ENCODE measurements at places on chromosomes 11 and 22.
A peak's percentile ranks its signal among the peaks of the same experiment; 100 is the strongest.

DNA sequence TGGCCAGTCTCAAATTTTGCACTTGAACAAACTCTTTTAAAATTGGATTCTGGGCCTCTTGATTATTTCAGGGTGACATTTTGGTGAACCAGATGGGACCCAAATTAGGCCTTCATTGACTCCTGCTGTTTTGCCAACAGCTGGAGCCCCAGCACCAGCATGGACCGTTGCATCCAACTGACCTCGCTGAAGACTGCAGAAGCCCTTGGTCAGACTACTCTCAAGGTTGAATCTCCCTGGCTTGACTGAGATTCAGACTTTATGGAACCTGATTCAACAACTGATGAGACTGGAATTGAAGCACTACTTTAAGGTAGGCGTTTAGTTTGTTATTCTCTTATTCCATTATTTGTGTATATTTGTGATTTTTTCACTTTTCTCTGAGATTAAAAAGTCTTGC is 41.7 kb downstream of the NARS2 start:
- no peak for DNase-seq

- DNase-seq: no peak
Observed at GRCh38 chr22:38103641-38104040, 6.8 kb downstream of the BAIAP2L2 start.

GRCh38 chr11:85774256-85775101 is 36.5 kb downstream of the SYTL2 start:
- no peak for DNase-seq

GRCh38 chr11:62217191-62217748 is 8.8 kb downstream of the SCGB2A1 start:
- DNase-seq: peak; percentile 11

DNA sequence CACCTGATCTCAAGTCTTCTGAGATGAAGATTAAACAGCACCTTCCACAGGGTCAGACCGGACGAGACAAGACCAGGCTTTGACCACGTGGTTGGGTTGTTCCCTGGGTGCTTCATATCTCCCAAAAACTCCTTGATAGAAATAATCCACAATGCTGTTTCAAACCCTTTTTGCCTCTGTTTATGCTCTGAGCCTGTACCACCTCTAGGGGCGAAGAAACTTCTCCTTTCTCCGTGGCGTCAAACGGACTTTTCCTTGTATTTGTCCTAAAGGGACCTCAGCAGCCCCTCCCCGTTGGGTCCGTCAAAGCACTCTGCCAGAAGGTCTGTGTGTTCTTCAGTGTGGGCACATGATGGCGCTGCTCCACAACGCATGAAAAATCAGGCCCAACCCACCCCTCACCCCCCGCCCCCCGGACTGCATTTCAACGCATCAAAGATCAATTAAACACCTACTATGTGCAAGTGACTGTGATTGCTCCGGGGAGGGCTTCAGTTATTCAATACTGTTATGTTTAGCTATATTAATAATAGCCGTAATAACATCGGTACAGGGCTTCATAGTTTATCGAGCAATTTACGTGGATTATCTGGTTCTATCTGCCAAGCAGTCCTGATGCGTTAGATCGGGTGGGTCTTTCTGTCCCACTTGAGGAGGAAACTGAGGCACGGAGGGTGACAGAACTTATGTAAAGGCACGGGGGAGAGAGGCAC is 17.3 kb upstream of the EIF3D start:
- peak; percentile 49 for DNase-seq

DNA sequence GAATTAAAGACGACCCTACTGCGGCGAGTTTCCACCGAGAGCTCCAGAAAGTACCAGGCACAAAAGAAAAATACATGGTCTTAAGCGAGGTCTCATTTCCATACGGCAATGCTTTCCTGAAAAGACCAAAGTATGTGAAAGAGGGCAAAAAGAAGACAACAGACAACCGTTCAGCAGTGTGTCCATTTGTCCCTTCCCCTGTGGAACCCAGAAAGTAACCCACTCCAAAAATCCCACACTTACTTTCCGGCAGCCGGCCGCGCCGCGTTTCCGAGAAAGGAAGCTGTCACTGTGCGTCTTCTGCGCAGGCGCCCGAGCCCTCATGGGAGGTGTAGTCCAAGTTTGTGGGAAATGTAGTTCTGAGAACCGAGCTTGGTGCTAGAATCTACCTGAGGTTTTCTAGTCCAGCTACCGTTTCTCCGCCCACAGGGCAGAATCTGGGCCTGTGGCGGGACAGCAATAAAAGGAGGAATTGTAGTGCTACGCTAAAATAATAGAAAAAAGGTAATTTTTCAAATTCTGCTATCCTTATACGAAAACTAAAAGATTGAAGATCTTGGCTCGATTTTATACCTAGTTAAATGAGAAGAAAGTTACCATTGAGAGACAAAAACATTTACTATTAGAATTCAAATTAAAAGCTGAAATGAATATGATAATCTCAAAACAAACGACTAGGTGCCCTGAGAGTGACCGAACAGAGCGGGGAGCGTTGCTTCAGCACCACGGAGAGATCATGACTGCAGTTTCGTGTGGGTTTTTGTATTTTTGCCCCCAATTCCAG is at the start of gene PUS3:
PUS3 (minus strand) TSS at position 280 of the 784 bp plus-strand sequence. CDS start 6,922 bp downstream, outside the sequence.
- peak; percentile 93 for DNase-seq

GRCh38 chr11:85717429-85717828 is 31.4 kb upstream of the CCDC89 start:
- no peak for DNase-seq

DNA sequence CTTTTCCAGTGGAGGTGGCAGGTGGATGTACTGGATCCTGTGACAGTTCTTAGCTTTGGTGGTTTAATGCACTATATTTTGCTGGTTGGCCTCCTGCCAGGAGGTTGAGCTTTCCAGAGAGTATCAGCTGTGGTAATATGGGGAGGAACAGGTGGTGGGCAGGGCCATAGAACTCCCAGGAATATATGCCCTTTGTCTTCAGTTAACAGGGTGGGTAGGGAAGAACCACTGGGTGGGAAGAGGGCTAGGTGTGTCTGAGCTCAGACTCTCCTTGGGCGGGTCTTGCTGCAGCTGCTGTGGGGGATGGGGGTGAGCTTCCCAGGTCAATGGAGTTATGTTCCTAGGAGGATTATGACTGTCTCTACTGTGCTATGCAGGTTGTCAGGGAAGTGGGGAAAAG is 203.8 kb downstream of the DLG2 start:
- DNase-seq: peak; percentile 11

DNA sequence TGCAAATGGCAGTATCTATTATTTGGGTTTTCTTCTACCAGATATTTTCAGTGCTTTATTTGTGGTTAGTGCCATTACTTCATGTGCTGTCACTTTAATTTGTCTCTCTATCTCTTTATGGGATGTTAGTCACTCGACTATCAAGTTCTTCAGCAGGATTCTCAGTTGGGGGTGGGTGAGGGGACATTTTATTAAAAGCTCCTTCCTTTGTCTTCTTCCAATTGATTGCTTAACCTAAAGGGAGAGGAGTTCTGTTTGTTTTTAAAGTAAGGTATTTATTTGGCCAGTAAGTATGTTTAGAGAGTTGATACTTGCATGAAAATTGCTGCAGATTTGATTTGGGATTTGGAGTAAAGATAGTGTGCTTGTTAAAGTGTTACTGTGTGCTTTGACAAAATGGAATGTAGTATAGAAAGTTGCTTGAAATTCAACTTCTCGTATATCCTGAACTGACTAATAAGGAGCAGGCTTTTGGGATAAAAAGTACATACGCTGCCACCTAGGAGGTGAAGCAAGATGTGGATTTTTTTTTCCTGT is 10.3 kb downstream of the YAP1 start:
- DNase-seq: no peak

DNA sequence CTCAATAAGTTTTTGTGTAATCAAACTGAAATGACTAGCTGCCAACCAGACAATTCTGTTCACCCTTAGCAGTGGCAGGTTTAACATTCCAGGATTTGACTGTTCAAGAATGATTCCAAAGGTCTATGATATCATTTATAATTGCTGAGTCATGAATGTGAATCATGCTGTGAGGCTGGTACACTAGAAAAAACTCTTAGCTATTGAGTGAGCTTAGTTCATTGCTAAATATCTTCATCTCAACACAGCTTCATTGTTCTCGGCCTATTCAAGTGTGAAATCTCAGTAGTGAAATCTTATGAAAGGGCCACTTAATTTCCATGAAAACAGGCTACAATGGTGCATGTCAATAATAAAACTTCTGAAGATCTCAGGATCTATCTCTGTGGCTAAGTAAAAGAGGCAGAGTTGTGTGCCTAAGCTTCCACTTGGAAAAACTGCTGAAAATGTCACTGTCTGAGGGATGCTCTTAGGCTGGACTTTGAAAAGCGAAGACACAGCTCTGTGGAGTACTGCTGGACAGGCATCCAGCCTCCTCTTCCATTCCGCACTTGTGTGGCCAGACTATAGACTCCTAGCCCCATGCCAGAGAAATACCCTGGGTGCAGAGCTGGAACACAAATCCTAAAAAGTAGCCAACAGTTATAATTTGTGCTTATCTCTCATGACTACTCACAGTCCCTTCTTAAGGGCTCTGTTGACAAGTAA is 12.8 kb downstream of the AQP11 start:
- no peak for DNase-seq

GRCh38 chr11:114762408-114762807 is 84.1 kb downstream of the NXPE2 start:
- DNase-seq: peak; percentile 74

GRCh38 chr11:44862558-44863101 is 88.1 kb downstream of the TP53I11 start:
- no peak for DNase-seq

DNA sequence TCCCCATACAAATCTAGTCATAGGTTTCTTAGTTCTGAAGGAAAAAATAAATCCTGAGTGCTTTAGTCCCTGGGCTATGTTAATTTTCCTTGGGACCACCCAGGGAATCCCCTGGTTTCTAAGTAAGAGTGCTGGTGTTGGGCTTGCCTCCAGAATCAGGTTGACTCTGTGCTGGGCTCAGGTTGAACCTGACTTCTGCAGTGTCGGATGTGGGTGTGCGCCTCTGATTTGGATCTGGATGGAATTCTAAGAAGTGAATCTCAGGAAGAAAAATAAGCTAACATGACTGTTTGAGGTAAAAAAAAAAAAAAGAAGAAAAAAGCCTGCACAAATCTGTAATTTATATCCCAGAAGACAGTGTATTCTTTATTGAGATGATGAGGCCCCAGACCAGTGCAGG is 29.0 kb upstream of the NELL1 start:
- no peak for DNase-seq

GRCh38 chr11:8785457-8785856 is 102.9 kb downstream of the RPL27A start:
- DNase-seq: no peak

DNA sequence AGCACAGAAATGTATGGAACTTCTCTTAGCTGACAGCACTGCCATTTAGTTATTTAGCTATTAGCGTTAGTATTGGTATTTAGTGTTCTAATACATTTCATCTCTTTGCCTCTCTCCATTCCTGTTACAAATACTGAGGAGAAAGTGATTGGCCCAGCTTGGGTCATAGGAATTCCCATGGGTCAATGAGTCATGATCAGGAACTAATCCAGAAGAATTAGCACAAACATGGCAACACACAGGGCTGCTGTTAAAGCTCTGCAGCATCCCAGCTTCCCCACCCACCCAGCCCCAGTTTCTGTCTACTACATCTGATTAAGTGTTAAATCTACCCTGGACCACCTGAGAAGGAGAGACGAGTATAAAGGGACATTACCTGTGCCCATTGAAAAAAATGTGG is 36.1 kb downstream of the PDGFD start:
- no peak for DNase-seq

DNA sequence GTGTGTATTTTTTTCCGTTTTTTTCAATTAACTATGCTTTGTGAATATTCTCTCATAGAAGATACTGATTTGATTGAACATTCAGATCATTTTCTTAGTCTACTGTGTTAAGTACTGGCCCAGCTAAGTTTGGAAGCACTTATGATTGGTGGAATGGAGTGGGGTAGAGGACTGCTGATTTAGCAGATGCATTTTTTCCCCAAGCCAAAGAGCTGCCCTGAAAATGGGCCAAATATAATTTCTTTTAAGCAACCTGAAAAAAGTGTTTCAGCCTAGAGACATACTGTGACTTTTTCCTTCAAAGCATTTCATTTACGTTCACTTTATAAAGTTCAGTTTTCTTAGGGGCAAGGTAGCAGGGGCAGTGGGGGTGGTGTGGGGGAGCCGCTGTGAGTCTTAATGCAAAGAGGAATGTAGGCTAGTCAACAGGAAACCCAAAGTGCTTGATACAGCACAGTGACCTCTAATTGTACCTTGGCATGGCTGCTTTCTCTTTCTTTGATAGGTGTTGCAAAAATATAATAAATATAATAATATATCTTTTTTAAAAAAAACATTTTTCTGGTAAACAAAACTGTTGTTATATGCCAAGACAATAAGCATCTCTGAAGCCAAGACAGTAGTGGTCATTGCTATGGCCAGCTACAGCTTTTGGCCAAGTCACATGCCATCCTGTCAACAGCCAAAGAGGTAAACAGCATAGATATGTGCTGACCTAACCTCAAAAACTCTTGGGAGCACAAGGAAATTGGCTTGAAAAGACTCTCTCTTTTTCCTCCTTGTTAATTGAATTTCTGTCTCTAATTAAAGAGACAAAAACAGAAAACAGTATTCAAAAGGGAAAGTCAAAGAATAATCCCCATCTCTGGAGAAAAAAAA is 58.8 kb downstream of the LIF start:
- no peak for DNase-seq

GRCh38 chr22:49262167-49262566 is 565.5 kb downstream of the BRD1 start:
- DNase-seq: no peak

GRCh38 chr11:8250434-8250833 is 13.2 kb downstream of the LMO1 start:
- DNase-seq: no peak

- DNase-seq: no peak
Observed at GRCh38 chr22:25395915-25396314, 168.6 kb upstream of the GRK3 start.

DNA sequence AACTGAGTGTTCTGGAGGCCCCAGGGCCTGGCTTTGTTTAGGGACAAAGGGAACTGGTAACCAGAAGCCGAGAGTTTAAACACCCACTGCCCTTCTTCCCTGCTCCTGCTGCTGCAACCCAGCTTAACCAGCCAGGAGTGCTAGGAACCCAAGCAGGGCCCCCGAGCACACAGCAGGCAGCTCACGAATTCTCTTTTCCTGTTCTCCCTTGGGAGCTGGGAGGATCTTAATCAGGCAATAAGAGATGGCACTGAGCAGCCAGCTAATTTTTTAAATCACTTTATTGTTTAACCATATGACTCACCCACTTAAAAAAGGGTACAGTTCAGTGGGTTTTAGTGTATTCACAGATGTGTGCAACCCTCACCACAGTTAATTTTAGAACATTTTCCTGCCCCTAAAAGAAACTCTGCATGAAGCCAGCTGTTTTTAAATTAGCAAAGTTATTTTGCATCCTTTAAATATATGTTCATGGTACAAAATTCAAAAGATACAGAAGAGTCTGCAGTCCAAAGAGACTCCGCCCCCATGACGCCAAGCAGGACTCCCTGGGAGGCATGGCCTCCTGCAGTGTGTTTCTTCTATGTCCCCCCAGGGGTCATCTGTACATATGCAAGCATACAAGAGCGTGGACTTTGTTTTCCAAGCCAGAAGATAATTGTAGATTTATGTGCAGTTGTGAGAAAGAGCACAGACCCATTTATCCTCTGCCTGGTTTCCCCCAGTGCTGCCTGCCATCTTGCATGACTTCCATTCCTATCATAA is 18.9 kb upstream of the PPP6R3 start:
- DNase-seq: no peak

GRCh38 chr11:63705526-63705925 is 24.2 kb downstream of the RTN3 start:
- no peak for DNase-seq
